Astrocyte (in vitro differentiated cells and primary cell): ENCODE measurements at places on chromosomes 11 and 22. TPM values are rescaled to one million over a fixed set of nuclear protein-coding genes. Genes with fewer than 3 reads are reported as not detected.

MS4A3 gene
- not detected in 2 replicates for total RNA-seq

CST6 gene
- total RNA-seq = not detected in 2 replicates

ZNF280A gene
- total RNA-seq = 0.09 TPM in 1 of 2 replicates, not detected in the other

IFITM10 gene
- 2.0 and 5.1 TPM in 2 replicates for total RNA-seq

DNA sequence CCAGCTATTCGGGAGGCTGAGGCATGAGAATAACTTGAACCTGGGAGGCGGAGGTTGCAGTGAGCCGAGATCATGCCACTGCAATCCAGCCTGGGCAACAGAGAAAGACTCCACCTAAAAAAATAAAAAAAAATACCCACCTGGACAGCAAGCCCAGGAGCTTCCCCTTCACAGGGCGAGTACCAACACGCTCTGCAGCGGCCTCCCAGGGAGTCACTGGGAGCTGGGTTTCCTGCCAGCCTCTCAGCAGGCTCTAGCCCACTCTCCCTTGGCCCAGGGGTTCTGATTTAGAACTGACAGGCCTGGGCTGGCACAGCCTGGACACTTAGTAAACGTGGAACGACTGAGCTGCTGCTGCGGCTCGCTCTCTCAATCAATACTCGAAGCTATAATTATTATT, 2.0 kb upstream of the CABP7 start:
- DNase-seq = no peak

- DNase-seq = peak; percentile 68
Observed at GRCh38 chr11:15897211-15897960, 459.0 kb downstream of the SOX6 start.
